HFFc6 (cell line): ENCODE measurements at places on chromosomes 6 and 20. TPM values are rescaled to one million over a fixed set of nuclear protein-coding genes. Genes with fewer than 3 reads are reported as not detected.

DNA sequence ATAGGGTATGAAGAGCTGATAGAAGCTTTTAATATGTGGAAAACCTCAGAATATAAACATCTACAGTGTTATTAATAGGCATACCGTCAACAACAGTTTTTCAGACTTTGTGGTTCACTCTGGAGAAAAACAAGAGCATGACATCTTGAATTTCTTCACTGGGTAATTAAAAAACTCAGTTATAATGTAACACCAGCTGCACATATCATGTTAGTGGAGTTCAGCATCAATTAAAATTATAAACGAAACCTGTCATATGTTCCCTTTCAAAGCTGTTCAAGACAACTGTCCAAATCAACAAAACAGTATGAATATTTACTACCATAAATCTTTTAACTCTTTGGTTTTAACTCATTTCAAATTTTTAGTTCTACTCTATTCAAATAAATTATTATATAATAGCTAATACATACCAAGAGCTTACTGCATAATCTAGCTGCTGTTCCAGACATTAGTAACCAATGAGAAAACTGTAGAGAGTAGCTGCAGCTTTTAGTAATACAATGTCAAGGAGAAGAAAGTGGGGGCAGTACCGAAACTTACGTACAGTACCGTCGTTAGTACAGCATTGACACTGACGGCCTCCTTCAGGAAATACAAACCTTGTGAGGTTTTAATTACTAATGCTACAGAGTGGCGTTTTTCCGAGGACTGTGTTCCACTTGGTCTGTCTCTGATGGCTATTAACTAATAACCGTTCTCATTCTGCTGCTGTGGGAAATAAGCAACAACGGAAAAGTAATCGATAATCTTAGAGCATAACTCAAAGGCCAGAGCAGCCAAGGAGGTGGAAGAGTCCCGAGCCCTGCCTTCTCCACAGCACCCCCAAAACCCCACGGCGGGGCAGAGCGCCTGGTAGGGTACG is 532 bp upstream of the PM20D2 start:
- DNase-seq, result no peak

GRCh38 chr6:16118825-16119224 is 10.1 kb upstream of the MYLIP start:
- no peak for DNase-seq

- no peak for DNase-seq
Measured at GRCh38 chr20:1619861-1620444, at the start of gene SIRPB1. Gene SIRPB1, minus strand, starts transcription at chr20:1620009. Its CDS starts 65 bp downstream, at chr20:1619944.

DNA sequence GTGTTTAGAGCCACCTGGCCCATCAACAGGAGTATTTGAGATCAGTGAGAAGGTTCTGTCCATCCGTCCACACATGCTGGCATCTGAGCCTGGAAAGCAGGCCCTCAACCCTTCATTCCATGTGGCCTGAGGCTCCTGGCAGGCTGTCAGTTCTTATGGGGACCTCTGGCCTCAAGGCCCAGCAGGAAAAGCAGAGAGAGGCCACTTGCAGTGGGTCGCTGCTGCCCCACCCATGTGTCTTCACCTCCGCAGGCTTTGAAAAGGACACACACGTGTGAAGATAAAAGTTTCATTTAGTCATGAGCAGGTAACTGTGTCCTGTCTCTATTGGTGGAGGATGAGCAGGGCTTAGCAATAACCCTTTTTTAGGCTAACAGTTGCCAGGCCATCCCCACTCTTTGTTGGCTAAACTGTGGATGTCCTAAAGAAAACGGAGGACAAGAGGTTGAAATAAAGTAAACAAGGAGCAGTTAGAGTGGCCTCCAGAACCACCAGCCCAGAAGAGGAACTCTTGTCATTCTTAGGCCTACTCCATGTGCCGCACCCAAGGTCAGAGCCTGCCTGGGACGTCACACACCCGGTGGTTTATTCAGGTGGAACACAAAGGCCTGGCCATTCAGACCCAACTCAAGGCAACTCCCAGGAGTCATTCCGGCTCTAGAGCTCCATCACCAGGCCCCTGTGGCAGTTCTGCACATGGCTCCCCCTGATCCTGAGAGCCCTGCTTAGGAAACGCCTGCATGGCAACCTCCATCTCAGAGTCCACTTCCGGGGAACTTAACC is 143.4 kb upstream of the CST7 start:
- no peak for DNase-seq

GRCh38 chr20:11807054-11808048 is 110.3 kb upstream of the BTBD3 start:
- peak; percentile 84 for DNase-seq

The TMEM217 gene
- total RNA-seq, result 1.6 to 2.0 TPM (median 1.9 TPM) in 3 replicates

DNA sequence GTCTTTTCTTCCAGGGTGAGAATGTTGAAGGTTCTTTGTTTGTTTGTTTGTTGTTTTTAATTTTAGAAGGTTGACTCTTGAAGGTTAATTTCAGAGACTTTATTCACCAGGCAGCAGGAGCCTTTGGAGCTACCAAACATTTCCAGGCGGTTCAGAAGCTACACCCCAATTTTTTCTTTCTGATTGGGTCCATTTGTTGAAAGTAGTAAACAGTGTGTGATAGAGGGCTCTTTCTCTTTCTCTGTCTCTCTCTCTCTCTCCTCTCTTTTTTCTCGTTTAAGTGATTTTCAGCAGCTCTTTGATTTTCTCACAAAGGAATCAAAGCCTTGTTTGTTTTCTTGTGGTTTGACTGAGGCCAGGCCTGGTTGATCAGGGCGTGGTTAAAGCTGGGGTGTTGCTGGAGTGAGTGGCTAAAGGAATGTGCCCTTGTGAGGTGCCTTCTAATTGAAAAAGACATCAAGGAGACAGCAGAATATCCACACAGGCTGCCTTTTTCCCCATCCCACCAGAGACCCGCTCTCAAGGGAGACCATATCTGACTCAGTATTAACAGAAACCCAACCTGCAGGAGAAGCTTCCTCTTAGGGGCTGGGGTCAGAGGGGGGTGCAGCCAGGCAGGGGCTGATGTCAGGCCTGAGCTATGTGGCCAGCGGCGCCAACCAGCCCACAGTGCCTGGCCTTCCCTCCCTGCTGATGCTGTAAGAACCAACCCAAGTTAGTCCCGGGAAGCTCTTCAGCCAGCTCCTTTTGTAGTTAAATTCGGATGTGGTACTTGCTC is 40.4 kb upstream of the NAA20 start:
- DNase-seq, result peak; percentile 71

GRCh38 chr6:112833581-112834131 is 486.5 kb downstream of the RFPL4B start:
- DNase-seq, result no peak

- no peak for DNase-seq
Measured at GRCh38 chr6:109644131-109644530, 46.9 kb downstream of the AK9 start.

DNA sequence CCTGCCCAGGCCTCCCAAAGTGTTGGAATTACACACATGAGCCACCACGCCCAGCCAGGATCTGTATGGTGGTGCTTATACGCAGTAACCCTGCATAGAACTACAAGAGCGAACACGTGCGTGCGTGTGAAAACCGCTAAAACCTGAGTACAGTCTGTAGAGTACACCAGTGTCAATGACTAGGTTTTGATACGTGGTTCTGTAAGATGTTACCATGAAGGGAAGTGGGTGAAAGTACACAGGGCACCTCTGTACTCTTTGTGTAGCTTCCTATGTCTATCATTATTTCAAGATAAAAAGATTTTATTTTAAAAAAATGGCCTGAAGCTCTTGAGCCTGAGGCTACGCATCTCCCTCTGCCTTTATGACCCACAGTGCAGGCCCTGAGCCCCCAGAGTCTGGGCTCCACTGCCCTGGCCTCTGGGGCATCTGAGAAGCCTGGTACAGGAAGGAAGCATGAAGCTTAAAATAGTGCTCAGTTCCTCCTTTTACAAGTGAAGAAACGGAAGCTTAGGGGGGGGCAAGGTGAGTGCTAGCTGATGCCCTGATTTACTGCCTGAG is 21.6 kb downstream of the LY86 start:
- DNase-seq, result no peak

DNA sequence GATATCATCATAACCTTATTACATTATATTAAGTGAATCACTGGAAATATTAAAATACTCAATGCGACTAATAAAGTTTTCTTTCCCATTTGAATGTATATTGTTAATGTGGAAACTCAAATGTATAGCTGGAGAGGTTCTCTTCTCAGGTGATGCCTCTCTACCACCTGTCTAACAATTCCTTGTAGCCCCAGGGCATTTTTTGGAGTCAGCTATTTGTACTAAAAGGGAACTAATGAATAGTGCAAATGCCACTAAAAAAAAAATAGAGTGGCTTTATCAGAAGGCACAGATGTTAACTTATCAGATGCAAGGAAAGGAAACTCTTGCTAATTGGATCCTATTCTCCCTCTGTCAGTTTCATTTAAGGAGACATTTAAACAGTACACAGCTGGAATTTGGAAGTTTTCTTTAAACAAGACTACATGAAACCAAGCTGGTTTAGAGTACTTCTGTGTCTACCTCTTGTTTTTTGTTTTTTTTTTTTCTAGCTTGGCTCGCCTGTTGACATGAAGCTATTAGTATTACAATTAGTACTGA is 897.0 kb upstream of the SLC35B3 start:
- DNase-seq, result no peak

The ANKRD66 gene
- not detected in 2 replicates for total RNA-seq

- no peak for DNase-seq
Measured at GRCh38 chr6:167338541-167339117, 13.7 kb downstream of the TTLL2 start.

- no peak for DNase-seq
Measured at GRCh38 chr6:42509765-42510164, 54.1 kb upstream of the UBR2 start.

- DNase-seq, result no peak
Measured at GRCh38 chr20:41234546-41234945, 83.0 kb downstream of the ZHX3 start.

The IMPG1 gene
- not detected in 3 replicates for total RNA-seq
